ENCODE measurements at places on chromosomes 4 and X.

DNA sequence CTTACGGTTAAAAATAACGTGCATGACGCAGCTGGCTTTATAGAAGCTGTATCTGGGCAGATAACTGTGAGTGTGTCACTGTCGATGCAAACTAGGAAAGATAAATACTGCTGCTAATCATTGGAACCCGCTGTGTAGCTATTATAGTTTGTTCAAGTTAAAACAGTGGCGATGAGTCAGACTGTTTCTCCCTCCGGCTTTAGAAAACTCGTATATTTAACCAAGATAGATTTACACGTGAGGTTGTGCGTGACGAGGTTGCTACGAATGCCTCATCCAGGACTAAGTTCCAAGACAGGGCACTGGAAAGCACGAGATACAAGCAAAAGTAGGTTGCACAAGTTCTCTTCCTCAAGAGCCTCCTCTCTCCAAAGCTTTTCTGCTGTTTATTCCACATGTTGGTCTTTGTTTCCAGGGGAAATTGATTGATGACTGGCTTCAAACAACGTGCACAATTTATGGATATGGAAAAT is 270.7 kb downstream of the FBXW7 start:
- DNase-seq, result no peak

DNA sequence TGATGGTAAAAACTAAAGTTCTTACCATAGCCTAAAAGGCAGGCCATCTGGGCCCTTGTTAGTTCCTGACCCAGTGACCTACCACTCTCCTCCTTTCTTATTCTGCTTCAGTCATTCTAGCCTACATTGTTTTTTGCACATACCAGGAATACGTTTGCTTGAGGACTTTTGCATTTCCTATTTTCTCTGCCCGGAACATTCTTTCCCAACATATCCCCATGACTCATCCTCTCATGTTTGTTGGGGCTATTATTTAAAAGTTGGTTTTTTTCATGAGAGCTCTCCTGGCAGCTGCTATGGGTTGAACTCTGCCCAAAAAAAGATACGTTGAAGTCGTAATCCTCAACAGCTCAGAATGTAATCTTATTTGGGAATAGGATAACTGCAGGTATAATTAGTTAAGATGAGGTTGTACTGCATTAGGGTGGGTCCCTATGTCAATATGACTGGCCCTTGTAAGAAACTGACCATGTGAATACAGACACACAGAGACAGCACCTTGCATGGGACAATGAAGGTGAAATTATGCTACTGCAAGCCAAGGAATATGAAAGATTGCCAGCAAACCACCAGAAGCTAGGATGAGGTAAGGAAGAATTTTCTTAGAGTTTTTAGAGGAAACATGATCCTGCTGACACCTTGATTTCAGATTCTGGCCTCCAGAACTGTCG is 138.3 kb upstream of the PDHA2 start:
- DNase-seq, result no peak

DNA sequence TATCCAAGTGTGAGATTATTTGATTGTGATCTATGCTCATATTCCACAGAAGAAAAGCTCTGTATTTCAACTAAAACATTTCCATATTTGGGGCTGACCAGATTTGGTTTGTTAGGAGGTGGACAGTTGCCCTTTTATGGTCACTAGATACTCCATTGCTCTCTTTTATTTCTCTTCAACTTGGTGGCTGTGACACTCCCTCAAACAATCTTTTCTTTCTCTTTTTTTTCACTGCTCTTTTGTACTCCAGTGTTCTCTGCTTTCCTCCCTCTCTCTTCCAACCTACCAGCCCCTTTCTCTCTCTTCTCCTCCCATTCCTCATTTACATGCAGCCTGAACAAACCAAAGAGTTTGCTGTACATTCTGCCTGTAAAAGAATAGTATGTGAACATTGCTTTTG is 48.8 kb downstream of the RBPJ start:
- no peak for DNase-seq

- DNase-seq, result no peak
These were observed 53.2 kb downstream of the ADRA2C start for GRCh38 chr4:3819210-3819919.

DNA sequence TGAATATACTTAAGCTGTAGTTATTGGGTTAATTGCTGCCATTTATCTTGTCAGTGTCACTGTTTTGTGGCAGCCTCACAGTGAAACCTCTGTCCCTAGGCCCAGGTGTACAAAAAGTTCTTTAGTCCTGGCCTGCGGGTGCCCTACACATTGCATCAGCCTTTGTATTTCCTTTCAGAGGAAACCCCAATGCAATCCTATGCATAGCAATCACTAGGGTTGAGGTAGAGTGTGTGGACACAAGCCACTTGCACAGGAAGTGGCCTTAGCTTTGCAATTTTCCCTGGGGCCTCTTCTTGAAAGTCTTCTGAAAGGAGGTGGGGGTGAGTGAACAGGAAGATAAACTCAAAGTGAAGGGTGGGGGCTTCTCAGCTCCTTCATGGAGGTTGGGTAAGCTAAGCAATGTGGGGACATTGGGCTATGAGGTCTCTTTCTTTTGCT is 27.8 kb downstream of the VSIG4 start:
- no peak for DNase-seq

DNA sequence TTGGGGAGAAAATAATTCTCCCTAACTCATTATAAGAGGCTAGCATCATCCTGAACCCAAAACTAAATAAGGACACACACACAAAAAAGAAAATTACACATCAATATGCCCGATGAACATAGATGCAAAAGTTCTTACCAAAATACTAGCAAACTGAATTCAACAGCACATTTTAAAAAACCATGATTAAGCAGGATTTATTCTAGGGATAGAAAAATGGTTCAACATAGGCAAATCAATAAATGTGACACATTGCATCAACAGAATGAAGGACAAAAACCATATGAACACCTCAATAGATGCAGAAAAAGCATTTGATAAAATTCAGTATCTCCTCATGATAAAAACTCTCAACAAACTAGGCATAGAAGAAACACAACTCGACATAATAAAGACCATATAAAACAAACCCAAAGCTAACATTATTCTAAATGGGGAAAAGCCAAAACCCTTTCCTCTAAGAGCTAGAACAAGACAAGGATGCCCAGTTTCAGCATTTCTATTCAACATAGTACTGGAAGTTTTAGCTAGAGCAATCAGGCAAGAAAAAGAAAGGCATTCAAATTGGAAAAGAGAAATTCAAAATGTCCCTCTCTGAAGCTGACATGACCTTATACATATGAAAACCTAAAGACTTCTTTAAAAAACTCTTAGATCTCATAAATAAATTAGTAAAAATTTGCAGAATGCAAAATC is 200.9 kb downstream of the NKX6-1 start:
- no peak for DNase-seq

GRCh38 chr4:150943818-150944217 is 71.3 kb downstream of the LRBA start:
- DNase-seq, result no peak

DNA sequence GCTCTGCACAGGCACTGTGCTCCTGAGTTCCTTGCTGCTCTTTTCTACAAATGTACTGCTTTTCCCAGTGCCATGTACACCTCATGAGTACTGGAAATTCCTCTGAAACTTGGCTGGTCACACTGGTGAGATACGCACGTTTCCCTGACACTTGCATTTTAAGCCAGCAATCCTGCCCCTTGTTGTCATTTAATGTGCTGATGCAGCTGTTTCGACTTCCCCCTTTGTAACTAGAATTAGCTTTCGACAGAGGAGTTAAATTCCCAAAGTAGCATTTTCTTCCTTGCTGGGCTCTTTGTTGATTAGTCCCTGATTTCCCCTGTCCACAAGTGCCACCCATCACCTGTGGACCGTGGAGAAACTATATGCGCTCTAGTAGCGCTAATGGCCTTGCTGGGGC is 77.5 kb downstream of the IQCM start:
- no peak for DNase-seq

DNA sequence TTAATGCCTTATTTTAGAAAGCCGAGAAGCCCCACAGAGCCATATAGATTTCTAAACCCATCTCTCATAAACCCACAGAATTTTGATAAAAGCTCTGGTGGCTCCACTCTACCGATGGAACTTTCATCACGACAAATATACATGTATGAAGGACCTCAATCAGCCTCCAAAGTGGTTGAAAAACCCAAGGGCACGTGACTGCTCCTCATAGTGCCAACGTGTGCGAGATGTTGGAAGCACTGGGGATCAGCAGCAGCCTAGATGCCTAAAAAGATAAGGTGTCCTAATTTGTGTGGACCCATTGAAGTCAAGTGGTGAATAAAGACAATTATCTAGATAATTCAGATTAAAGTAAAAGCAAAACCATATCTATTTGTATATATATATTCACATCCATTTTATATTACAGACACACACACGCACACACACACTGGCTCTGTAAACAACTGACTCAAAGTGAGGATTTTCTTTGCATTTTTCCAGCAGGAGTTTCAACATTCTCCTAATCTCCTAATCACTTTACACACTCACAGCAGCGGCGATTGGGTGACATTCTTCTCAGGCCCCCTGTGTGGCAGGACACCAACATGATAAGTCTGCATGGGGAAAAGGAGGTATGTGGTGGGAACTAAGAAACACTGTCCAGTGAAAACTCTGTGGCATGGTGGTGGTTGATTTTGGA is 2.8 kb upstream of the PITX2 start:
- DNase-seq, result no peak

GRCh38 chrX:26138274-26138673 is at the start of gene MAGEB18:
Gene MAGEB18, plus strand, starts transcription at chrX:26138343. Its CDS starts 643 bp downstream, at chrX:26138986.
- no peak for DNase-seq

DNA sequence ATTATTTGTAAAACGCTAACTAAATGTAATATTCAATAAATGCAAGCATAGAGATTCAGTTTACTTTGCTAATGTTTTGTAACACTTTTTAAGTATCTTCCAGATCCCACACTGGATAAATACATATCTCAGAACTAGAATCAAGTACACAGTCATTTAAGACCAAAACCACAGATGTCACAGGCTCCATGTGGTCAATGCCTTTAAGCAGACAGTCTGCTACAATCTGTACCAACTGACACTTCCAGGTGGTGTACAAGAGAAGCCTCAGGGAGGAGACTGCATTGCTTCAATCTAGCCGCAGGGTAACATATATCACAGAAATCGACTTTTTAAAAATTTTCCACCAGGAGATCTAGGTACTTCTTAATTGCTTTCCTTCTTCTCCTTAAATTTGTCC is 229.6 kb upstream of the DIAPH2 start:
- DNase-seq, result no peak

DNA sequence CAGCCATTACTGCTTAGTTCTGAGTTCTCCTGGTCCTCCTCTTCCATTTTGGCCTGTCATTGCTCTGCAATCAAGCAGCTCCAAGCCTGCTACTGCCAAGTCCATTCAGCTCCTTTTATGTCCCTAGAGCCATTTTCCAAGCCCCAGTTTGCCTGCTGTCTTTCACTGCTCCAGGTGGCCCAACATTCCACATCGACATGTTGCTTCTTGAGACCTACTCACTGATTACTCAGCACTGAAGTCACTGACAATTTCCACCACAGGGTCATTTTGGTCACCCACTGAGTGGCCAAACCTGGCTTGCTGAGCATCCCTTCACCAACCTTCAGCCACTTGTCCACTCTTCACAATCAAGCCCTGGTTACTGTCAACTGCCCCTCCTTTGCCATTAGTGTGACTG is 27.2 kb downstream of the LRIT3 start:
- DNase-seq, result no peak

DNA sequence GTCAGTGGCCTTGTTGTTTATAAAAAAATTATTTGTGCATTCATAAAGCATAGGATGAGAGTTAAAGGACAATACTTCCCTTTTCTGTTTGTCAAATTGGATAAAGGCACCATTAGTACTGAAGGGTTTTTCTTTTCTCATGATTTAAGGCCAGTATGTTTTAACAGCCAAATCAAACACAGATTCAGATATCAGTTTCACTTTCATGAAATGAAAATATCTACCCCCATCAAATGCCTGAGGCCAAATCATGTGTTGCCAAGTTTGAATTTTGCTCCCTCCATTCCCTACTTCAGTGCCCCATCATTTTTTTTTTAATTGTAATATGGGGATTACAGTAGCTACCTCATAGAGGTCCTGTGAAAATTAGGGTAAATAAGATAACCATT is 745.9 kb downstream of the RPA4 start:
- DNase-seq, result no peak

DNA sequence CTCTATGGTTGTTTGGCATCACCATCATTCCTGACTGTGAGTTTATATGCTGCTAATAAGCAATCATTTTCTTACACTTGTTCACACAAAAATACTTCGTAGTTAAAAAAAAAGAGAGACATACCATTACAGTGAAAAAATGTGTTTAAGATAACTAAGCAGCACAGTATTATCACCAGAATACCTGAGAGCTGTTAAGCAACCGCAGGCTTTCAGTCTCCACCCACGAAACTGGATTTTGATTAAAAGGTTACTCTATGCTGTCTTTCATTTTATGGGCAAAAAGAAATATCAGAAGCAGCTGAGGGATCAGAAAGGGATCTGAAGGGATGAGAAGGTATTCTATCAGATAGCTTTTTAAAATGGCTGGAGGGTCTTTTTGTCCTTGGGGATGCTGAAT is 148.3 kb downstream of the NEK1 start:
- no peak for DNase-seq

- no peak for DNase-seq
These were observed 66.9 kb upstream of the PROM1 start for GRCh38 chr4:16150716-16151115.

DNA sequence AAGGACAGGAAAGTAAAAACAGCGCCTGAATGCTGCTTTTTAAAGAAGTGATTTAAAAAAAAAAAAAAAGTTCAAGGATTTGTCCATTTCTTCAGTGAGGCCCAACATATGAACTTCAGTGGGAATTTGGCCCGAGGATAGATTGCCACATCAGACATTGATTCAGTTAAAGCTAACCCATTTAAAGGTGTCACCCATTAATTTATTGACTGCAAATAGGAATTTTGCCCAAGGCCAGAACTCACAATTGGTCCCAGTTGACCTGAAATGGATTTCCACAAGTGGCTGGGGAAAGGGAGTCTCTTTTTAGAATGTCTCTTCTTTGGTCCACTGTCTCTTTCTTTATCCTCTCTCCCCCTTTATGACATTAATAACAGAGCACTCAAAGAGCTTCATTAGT is 86.5 kb upstream of the RPL34 start:
- no peak for DNase-seq

GRCh38 chrX:20144491-20144890 is 2.9 kb upstream of the EIF1AX start:
- no peak for DNase-seq

All from NCI-H2171 (cell line).